ENCODE measurements at places on chromosomes 13 and 19.

DNA sequence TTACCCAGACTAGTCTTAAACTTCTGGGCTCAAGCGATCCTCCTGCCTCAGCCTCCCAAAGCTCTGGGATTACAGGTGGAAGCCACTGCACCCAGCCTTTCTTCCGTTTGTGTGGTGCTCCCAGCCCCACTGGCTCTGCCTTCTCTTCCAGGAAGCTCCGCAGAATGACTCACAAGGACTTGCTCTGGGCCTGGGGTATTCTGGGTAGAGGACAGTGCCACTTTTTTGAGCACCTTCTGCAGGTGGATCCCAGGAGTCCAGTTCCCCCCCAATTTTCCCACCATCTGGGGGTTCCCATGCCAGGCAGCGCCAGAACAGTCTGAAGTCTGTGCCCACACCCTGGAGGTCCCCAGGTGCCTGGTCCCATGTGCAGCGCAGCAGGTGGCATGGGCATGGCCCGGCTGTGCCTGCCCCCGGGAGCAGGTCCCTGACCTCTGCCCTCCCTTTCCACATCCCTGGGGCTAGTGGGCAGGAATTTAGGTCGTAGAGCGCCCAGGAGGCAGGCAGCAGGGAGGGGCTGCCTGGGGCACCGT, 1.6 kb downstream of the REEP6 start:
- DNase-seq, result no peak

GRCh38 chr13:28000567-28000966, 12.1 kb upstream of the URAD start:
- no peak for DNase-seq

DNA sequence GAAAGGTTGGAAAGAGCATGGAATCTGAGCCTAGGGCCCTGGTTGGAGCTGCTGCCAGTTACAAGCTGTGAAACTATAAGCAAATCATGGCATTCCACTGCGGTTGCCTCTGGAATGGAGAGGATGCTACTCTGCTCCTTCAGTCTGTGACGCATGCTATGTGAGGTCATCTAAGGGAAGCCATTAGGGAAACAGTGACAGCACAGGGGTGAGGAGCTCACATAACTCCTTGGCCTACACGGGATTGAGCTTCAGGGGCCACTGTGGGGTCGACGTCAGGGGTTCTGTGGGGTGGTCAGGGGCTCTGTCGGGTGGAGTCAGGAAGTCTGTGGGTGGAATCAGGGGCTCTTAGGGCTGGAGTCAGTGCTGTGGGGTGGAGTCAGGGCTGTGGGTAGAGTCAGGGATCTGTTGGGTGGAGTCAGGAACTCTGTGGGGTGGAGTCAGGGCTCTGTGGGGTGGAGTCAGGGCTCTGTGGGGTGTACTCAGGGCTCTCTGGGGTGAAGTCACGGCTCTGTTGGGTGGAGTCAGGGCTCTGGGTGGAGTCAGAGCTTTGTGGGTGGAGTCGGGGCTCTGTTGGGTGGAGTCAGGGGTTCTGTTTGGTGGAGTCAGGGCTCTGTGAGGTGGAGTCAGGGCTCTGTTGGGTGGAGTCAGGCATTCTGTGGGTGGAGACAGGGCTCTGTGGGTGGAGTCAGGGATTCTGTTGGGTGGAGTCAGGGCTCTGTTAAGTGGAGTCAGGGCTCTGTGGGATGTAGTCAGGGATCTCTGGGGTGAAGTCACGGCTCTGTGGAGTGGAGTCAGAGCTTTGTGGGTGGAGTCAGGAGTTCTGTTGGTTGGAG, 35.8 kb upstream of the MEDAG start:
- DNase-seq, result no peak

GRCh38 chr13:31201341-31202031, 1.7 kb downstream of the B3GLCT start:
- no peak for DNase-seq

DNA sequence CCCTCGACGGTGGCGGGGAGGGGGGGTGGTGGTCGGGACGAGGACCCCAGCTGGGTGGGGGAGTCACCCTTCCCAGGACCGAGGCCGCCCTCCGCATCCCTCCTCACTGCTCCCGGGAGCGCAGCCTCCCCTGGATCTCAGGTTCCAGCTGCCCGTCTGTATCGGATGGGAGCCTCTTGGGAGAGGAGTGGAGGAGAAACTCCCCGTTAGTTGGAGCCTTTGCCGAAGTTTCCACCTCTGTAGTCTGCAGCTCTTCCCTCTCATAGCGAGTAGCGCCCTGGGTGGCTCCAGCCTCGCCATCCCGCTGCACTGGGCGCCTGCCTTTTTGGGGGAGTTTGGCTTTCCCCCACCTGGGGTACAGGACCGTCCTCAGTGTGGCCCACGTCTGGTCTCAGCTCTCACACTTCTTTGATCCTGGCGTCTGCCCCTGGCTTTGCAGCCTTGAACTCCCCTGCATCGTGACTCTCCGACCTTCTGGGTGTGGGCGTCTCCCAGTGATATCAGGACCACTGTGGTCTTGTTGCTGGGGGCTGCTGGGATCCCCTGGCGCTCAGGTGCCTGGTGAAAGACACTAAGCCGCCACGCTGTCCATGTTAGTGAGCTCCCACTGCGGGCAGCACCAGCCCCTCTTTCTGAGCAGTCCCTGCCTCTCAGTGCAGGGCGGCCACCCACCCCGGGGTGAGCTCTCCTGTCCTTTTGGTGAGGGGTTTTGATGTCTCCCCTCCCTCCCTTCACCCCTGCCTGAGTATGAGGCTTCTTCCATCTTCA, 1.1 kb downstream of the CNOT3 start:
- no peak for DNase-seq

- no peak for DNase-seq
Observed at GRCh38 chr13:29005763-29006120, 185.6 kb downstream of the MTUS2 start.

DNA sequence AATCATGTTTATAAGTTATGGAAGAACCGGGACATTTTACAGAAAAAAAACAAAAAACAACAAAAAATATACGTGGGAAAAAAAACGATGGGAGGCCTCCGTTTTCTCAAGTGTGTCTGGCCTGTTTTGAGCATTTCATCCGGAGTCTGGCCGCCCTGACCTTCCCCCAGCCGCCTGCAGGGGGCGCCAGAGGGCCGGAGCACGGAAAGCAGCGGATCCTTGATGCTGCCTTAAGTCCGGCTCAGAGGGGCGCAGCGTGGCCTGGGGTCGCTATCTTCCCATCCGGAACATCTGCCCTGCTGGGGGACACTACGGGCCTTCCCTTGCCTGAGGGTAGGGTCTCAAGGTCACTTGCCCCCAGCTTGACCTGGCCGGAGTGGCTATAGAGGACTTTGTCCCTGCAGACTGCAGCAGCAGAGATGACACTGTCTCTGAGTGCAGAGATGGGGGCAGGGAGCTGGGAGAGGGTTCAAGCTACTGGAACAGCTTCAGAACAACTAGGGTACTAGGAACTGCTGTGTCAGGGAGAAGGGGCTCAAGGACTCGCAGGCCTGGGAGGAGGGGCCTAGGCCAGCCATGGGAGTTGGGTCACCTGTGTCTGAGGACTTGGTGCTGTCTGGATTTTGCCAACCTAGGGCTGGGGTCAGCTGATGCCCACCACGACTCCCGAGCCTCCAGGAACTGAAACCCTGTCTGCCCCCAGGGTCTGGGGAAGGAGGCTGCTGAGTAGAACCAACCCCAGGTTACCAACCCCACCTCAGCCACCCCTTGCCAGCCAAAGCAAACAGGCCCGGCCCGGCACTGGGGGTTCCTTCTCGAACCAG, 1.8 kb upstream of the APOE start:
- no peak for DNase-seq

- no peak for DNase-seq
Observed at GRCh38 chr19:33395561-33396550, 22.3 kb downstream of the CEBPG start.

GRCh38 chr13:70502944-70503343, 394.7 kb upstream of the KLHL1 start:
- DNase-seq, result no peak

DNA sequence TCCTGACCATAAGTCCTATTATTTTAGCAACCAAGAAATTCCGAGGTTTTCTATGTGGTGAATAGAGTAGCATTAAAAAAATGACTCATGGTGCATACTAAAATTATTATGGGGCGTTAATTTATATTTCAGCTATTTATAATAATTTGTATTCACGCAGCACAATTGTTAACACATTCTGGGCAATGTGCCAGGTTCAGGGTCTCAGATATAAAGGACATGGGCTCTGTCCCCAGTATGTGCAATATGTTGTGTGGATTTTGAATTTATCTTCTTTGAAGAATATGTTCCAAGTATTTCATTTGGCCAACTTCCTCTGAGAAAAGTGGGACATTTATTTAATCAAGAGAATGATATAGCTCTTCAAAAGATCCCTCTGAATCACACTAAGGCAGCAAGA, 1434.7 kb upstream of the PRR20A start:
- DNase-seq, result no peak

- no peak for DNase-seq
Observed at GRCh38 chr19:15184776-15185175, 16.0 kb downstream of the NOTCH3 start.

DNA sequence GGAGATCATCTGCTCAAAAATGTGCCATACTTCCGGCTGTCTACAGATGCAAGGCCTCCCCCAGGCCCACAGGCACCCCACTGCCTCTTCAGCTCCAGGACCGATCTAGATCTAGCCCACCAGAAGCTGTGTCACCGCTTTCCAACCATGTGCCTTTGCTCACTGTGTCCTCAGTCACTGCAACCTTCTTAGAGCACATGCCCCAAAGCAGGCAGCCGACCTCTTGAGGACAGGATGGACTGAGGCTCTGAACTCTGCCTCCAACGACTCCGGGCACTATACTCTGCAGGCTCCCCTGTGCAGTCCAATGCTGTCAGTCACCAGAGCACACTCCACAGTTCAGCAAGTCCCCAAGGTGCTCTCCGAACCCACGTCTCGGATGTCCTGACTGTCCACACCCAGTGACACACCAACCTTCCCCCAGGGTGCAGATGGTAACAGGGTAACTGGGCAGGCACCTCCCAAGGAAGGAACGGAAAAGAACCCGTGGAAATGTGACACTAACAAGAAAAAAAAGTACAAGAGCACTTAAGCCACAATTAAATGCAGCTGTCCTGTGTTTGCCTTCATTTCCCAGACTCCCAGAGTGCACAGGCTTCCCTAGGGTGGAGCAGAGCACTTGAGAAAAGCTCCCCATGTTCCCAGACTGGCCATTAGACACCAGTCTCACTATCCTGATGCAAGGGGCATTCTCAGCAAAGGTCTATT, 4.8 kb downstream of the STK24 start:
- no peak for DNase-seq

DNA sequence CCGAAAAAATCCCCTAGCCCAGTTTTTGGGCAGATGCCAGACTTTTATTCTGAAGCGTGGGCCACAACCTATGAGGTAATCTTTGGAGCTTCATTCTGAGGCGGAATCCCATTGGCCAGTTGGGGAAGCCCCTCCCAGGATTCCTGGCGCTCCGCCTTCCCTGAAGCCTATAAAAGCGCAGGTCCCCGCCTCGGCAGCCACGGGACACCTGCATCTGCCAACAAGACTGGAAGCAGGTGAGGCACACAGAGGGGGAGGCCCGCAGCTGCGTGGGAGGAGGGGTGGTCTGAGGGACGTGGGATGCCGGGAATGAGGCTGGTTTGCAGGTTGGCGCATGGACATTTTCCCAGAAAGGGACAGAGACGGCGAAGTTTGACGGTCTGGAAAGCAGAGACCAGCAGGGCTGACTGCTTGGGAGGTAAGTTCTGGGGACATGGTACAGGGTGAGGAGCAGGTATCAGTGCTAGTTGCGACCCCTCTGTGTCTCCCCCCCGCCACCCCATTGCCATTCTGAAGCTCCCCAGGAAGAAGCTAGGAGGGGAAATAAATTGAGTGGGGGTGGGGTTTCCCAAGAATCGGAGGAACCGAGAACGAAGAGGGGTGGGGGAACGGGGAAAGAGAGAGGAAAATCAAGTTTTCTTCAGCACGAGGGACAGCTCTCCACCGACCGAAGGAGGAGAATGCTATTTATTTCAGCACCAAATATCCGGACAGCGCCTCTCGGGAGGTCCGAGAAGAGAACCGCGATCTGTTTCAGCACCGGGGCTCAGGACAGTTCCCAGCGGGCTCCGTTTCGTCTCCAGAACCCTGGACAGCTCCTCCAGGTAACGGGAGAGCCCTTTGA, 22.4 kb upstream of the FEM1A start:
- peak; percentile 82 for DNase-seq

- DNase-seq, result peak; percentile 95
Observed at GRCh38 chr19:511101-511851, 4.0 kb downstream of the TPGS1 start.

GRCh38 chr19:49453757-49454240, 774 bp downstream of the ALDH16A1 start:
- DNase-seq, result no peak

DNA sequence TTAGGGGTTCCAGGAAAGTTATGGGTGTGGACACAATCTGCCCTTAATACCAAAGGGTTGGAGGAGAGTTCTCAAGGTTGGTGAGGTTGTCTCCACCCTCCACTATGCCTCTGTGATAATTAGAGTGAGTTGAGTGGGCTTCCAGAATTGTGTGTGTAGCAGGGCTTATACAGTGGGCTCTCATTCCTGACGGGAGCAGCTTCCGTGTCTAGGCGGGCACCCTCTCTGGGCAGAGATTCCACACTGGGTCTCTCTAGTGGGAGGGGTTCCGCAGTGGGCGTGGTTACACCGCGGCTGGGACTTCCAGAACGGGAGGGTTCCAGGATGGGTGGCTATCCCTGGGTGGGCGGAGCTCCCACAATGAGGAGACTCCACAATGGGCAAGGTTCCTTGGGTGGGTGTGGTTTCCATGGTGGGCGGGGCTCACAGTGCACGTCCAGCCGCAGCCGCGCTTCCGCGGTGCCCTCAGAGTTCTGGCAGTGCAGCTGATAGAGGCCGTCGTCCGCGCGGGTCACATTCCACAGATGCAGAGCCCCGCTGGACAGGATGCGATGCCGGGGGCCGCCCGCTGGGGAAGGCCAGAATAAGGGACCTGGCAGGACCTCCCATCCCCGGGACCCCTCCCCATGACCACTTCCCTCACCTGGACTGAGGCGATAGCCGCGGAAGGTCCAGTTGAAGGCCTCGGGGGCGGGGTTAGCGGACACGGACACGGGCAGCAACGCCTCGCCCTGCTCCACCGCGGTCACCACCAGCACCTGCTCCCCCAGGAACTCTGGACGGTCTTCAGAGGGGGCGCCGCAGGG, 8.4 kb downstream of the NPHS1 start:
- DNase-seq, result no peak

Measured in NCI-H1436 treated with DMSO at 0.1 percent for 48 hours (cell line).